Left kidney (tissue), 8 donors: ENCODE measurements at places on chromosomes 6 and 20.

GRCh38 chr6:120493505-120493904, 840.8 kb downstream of the TBC1D32 start:
- no peak for DNase-seq

DNA sequence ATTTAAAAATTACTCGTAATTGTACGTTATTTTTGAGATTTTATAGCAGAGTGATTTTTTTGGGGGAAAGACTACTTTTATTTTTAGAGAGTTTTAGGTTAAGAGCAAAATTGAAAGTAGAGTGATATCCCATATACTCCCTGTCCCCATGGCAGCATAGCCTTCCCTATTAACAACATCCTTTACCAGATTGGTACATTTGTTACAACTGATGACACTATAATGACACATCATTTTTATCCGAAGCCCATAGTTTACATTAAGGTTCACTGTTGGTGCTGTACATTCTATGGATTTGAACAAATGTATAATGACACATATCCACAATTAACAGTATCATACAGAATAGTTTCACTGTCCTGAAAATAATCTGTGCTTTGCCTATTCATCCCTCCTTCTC, 1126.4 kb upstream of the CITED2 start:
- DNase-seq, result no peak

DNA sequence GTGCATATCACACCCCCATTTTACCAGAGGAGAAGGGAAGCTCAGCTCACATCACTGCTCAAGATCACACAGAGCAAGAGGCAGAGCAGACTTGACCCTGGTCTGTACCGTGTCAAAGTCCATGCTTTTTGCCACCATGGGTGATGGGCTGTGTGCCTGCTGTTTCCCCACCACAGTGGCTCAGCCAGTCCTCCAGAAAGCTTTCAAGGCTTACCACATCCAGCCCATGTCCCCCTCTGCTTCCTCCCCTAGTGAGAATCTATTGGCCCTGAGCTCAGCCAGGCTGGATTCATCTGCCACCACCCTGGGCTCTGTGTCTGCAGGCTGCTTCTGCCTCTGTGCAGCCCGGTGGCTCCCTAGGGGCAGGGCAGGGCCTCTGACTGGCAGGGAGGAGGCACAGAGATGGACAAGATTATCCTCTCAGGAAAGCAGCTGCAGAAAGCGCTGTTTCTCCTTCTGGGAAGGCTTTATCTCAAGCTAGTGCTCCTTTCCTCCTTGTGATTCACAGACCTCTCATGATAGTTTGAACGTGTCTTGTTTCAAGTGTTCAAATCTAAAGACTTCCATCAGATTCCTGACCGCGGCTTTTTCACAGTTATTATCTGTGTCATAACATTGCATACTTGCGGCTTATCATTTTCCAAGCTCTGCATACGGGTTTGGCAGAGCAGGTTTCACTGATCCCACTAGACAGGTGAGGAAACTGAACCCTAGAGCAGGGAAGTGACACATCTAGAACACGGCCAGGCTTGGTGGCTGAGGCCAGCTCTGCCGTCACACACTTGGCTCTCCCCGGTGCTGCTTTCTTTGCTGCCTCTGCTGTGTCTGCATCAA, 37.4 kb downstream of the VEGFA start:
- no peak for DNase-seq

DNA sequence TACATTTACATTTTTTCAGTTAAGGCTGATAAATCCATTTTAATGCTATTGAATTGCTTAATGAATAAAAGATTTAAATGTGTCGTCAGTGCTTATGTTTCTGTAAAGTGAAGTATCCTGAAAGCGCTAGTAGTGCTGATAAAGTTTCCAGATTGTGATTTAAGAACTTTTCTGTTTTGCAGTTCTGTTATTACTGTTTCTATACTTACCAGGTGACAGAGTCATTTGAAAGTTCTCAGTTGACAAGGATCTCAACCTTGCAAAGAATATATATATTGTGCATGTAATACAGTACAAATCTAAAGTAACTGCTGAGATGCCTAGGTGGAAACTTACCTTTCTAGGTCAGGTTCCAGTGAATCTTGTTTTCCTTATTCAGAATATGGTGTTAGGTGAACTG, 201.8 kb downstream of the ARID1B start:
- no peak for DNase-seq

DNA sequence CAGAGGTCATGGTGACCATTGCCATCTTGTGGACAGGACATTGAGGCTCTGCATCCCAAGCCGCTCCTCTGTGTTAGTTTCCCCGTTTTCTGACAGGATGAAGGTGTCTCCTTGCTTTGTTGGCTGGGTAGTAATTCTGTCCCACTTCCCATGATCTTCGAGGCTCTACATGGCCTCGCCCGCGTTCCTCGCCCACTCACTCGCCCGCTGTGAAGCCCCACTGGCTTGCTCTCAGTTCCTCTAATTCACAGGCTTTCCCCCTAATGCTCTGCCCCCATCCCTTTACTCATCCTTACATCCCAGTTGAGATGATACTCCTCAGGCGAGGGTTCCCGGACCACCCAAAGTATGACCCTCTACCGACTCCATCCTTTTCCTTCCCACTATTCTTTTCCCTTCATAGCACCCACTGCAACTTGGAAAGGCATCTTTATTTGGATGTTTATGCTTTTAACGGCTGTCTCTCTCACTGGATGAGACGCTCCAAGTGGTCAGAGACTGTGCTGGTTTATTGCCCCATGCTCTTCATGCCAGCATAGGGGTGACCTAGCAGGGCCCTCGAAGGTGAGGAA, 511 bp upstream of the SLC35B2 start:
- DNase-seq, result no peak
